ENCODE measurements at places on chromosomes 2 and 18. TPM values are rescaled to one million over a fixed set of nuclear protein-coding genes. Genes with fewer than 3 reads are reported as not detected.

ANKRD30B gene
- total RNA-seq: not detected

- no peak for DNase-seq
These were observed 16.5 kb downstream of the SGPP2 start for GRCh38 chr2:222440673-222441422.

GRCh38 chr2:226782092-226782713 lies 17.4 kb downstream of the IRS1 start:
- DNase-seq: no peak

DNA sequence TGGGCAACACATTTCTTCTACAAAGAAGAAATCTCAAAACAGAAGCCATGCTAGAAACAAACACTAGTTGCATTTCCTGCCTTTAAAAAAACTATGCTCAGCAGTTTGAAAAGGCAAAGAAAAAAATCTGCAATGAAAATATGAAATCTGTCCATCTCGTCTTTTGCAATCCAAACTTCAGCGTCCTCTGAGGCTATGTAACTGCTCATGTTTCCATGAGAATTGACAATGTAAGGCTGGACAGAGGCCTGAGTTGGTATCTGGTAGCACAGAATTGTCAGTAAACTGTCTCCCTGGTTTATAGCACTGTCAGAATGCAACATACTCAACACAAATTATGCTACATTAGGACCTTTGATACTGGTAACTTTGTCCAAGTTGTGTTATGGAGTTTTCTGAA lies 429.9 kb downstream of the ARHGAP15 start:
- no peak for DNase-seq

DNA sequence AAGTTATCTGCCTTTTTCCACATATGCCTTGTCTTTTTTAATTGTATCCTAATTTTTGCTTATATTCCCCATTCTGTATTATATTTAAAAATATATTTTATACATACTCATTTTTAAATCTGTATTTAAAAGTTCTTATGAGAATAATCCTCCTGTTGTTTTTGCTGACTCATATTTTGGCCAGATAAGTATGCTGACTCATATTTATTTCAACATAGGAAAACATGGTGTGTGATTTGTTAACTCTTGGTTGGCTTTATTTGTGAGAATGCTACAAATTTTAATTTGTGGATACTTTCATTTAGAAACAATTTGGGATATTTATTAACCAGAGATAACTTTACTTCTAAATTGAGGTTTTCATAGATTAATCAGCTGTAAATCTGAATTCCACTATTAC lies 587.7 kb downstream of the CPS1 start:
- DNase-seq: no peak

DNA sequence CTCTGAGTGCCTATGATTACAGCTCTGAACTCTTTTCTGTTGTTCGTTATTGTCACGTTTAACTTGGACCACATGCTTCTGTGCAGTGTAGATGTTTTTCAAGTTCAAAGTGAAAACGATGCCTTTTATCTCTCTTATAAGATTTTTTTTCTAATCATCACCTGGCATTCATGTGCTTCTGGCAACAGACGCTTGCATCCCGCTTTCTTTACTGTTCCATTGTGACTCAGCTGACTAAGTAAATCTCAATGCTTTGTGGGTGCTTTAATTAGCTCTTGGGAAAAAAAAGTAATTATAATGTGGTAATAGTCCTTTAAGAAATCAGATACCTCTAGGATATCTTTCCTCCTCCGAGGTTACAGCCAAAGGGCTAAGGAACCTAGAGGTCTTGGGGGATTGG lies 31.2 kb upstream of the RMP24 start:
- DNase-seq: no peak

CRYGD gene
- total RNA-seq: not detected

HOXD8 gene
- total RNA-seq: not detected

RAX gene
- total RNA-seq: not detected

NHEJ1 gene
- total RNA-seq: 26.2 TPM

GRCh38 chr18:22451796-22452195 lies 34.1 kb upstream of the CTAGE1 start:
- DNase-seq: no peak

- no peak for DNase-seq
These were observed 63.0 kb downstream of the GLI2 start for GRCh38 chr2:120798567-120799247.

GRCh38 chr2:73297151-73297559 lies 3.8 kb upstream of the EGR4 start:
- DNase-seq: no peak

BARD1 gene
- total RNA-seq: 14.3 TPM

DNA sequence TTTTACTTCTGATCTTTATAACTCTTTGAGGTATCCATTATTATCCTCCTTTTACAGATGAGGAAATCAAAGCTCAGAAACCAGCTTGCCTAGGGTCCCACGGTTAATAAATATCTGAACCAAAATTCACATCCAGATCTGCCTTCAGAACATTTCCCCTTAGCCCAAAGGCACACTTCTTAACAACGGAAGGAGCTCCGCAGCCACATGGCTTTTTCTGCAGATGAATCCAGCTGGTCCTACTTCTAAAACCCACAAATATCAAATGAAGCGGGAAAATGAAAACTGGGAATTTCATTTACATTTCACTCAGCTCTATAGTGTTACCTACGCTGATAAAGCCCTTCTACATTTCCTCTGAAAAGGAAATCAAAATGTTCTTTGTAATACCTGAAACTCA lies 357.0 kb upstream of the ID2 start:
- DNase-seq: no peak

GRCh38 chr18:8584798-8585197 lies 24.4 kb upstream of the RAB12 start:
- no peak for DNase-seq

- no peak for DNase-seq
These were observed 86.8 kb upstream of the SPHKAP start for GRCh38 chr2:228268301-228268700.

ALLC gene
- not detected for total RNA-seq

G6PC2 gene
- not detected for total RNA-seq

- DNase-seq: no peak
These were observed 56.4 kb upstream of the ODC1 start for GRCh38 chr2:10504370-10504993.

- DNase-seq: no peak
These were observed 66.3 kb upstream of the NARS1 start for GRCh38 chr18:57687970-57688369.

DNA sequence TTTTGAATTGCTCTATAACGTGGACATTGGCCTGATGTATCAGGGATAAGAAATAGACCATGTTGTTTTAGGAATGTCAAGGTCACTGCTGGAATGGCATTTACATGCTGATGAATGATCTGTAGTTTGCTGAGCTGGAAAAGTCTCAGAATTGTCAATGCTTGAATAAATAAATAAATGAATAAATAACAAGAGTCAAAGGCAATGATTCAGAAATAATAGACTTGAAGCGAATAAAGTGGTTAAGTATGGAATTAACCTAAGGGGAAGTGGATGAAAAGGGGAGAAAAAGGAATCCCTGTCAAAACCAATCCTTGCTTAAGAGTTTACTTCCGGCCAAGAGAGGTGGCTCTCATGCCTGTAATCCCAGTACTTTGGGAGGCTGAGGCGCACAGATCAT lies 1620.0 kb downstream of the SUCLG1 start:
- no peak for DNase-seq

SNED1 gene
- total RNA-seq: 189 TPM

DNA sequence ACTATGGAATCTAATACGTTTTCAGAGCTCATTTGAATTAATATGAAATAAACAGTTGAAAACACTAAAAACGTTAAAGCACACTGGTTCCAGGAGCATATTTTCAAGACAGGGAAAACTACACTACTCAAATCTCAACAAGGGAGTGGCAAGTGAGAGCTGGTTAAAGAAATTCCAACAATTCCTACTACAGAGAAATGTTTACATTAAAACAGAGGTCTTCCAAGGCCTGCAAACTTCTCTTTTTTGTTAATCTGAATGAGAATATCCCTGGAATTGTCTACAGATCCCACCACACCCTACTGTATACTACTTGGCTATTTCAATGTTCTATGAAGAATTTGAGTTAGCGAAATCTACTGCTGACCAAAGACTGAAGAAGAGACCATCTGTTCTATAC lies 231.5 kb downstream of the ZEB2 start:
- DNase-seq: no peak

GKN1 gene
- not detected for total RNA-seq

GRCh38 chr2:85785027-85785822 lies 31.4 kb downstream of the ATOH8 start:
- peak; percentile 52 for DNase-seq

- DNase-seq: no peak
These were observed 33.4 kb downstream of the TRABD2A start for GRCh38 chr2:84847326-84848050.

KLHL30 gene
- total RNA-seq: 1.1 TPM

METTL8 gene
- 15.4 TPM for total RNA-seq

PKP4 gene
- total RNA-seq: 160 TPM

- no peak for DNase-seq
These were observed 77.4 kb downstream of the ABCA12 start for GRCh38 chr2:215060861-215061536.

BMP10 gene
- not detected for total RNA-seq

ADRA2B gene
- total RNA-seq: 0.15 TPM

DNA sequence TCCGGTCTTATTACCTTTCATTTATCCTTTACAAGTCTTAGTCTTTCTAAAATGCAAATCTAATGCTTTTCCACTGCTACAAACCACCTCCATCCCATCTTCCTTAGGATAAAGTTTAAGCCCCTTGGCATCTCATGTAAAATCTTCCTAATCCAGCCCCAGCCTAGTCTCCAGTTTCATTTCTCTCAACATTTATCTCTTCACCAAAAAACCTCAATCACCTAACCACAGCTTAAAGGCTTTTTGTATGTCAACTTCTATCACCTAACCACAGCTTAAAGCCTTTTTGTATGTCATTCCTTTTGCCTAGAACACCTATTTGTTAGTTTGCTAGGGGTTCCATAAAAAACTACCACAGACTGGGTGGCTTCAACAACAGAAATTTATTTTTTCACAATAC lies 4.2 kb downstream of the TRAK2 start:
- no peak for DNase-seq

DNA sequence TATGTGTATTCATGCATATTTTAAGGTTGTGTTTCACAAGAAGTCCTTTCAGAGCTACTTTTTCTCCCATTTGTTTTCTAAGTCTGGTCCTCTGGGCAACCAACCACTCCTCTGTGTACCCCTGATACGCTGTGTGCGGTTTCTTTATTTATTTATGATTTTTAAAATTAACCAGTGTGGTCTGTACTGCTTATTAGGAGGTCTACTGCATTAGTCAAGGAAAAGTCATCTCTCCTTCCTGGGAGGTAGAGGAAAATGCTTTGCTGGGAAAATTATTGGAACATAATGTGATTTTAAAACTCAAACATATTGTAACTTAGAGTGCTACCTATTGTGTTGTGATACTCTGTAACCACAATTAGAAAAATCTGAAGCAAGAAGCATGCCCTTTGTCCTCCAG lies 1404.3 kb downstream of the SUCLG1 start:
- no peak for DNase-seq

ARL4C gene
- total RNA-seq: 19.9 TPM

GPAT2 gene
- total RNA-seq: 8.9 TPM

DNA sequence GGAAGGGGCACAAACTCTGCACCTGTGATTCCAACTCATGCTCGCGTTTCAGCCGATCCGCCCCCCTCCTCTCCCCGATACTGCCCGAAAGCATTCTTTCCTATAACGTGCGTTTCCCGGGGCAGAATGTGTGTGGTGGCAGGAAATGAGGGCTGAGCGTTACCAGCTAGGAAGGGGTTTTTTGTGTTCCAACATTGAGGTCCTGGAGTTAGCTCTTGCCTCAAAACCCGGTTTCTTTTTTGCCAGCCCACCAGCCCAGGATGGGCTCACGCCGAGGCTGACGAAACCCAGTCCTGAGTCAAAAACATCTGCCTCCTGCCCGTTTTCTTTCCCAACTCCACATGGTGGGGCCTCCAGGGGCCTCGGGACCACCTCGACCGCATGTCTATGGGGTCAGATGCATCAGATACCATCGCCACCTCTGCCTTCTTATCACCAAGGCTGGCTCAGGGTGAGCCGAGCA lies 113.7 kb upstream of the COPS8 start:
- DNase-seq: no peak

DNA sequence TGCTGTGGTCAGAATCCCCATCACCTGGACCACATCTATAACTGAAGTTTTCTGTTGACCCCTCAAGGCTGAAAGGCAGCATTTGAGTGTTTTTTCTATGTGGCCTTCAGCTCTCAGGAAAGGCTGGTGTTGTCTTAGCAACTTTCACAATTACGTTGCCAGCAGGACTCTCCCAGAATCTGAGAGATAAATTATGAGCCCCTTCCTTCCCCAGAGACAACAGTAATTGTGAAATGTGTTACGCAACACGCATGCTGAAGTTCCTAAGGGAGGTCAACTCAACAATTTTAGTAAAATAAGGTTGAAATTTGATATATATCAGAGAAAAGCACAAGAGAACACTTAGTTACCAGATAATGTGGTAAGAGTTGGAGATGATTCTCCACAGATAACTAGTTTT lies 216.5 kb upstream of the SLC8A1 start:
- DNase-seq: no peak

DNA sequence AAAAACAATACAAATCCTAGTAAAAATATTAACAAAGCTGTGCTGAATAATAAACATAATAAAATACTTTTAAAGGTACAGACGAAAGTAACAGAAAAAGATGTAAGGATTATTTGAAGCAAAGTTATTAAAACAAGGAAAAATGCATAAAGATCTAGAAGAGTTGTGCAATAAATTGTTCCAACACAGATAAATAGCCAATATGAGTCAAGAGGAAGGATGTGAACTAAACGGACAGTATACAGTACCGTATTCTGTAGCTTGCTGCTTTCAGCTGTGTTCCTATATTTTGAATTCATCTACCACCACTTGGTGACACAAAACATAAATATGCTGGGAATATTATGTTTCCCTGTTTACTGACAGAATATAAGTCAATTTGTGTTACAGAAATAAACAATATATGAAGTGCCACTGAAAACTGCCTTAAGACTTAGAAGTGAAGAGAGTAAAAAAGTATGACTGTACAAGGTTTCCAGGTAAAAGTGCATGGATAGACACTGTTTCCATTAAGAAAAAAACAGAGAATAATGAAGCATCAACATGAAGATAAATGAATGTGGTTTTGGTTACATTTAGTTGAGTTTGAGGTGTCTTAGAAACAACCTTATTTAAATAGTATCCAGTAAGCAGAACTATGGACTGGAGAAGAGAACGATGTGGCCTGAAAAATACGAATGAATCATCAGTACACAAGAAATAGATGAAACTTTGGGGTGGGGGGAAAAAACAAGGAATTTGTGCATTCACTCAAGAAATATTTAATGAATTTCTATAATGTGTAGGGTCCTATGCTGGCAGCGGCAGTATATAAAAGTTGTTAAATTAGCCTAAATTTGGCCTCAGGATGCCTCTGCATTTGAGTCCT lies 13.1 kb downstream of the PPP3R1 start:
- DNase-seq: no peak

DNA sequence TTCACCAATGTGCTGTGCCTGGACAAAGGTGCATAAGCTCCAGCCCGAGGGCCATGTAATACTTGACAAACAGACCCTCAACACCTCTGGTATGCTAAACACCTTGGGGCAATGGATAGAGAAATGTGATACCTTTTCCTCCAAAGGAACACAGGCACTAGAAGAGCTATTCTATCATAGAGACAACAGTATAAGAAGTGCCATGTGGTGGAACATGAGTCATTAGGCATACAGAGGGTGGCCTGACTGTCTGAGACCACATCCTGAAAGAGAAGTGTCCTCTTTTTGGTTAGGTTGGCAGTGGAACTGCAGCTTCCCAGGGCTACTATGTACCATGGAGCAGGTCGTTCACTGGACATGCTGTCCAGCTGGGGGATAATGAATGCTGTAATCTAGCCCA lies 153.9 kb downstream of the INSIG2 start:
- no peak for DNase-seq

GRCh38 chr2:181724662-181725061 lies 44.3 kb upstream of the NEUROD1 start:
- no peak for DNase-seq

All from upper lobe of left lung (tissue), 6 donors.